ENCODE measurements at places on chromosomes 4 and X.

DNA sequence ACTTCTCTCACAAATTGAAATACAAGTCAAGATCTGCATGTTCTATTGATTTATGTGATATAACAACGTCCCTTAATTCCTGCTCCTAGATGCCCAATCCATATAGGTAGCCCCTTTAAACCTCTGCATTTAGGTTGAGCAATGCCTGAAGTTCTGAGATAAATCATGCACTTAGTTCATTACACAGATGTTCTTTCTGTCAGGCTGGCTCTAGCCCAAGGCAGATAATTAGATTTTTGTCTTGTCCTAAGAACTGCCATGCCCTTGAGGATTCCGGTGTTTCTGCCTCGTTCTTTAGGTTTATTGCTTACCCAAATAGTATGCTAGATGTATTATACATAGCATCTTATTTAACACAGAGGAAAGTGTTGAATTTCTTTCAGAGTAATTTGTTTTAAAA is 143.1 kb downstream of the TRAM1L1 start:
- no peak for DNase-seq

GRCh38 chrX:155673338-155673737 is 60.6 kb upstream of the TMLHE start:
- no peak for DNase-seq

- DNase-seq: no peak
Observed at GRCh38 chr4:73606465-73606974, 13.7 kb downstream of the RASSF6 start.

DNA sequence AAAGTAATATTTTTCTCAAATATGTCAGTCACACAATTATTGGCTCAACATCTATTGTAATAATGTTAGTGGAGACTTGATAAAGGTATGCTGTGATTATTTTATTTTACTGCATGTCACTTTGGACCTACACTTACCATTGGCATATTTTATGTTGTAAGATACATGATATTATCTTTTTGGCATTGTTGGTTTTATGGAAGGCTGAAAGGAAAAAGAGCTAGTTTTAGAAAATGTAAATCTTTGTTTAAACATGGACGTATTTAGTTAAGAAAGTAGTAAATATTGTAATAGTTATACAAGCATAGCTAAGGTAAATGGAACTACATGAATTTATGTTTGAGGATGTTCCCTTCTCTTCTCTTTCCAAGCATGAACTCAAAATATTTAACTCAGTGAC is 1399.3 kb downstream of the STIM2 start:
- DNase-seq: no peak

DNA sequence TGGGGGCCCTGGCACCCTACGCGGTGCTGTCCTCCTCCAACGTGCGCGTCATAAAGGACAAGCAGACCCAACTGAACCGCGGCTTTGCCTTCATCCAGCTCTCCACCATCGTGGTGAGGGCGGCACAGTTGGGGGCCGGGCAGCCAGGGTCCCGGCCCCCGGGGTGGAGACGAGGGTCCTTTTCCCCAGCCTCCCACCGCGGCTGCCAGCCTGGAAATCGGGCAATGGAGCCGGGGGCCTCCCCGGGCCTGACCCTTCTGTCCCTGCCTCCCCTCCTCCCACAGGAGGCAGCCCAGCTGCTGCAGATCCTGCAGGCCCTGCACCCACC is 13.7 kb upstream of the UBA1 start:
- DNase-seq: no peak

DNA sequence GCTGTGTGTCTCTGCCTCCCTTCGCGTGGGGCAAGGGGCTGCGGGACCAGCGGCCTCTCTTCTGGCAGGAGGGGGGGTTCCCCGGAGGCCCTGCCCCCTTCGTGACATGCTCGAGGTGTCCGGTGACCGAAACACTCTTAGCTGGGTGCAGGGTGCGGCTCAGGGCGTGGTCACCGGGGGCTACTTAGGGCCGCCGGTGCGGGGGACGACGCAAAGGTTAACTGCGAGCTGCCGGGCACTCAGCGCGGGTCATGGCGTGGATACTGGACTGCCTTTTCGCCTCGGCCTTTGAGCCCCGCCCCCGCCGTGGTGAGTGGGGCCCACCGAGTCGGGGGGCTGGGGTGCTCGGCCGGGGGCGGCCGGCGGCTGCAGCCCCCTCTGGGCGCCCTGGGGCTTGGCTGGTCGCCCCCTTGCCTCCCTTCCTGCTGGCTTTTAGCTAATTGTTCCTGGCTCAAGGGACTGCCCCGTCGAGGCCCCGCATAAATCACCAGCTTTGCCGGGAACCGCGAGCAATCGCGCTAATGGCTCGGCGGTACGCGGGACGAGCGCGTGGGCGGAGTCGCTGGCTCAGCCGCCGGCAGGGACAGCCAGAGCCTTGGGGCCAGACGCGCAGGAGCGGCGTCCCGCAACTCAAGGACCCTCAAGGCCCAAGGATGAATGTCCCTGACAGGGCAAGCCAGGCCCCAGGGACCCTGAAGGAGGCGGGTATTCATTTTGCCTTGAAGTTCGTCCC is at the start of gene ARHGAP36:
Gene ARHGAP36 (plus strand): TSS at position 211 of the 733 bp plus-strand sequence. CDS start 23,320 bp downstream, outside the sequence.
- DNase-seq: no peak

GRCh38 chr4:2800691-2801596 is 8.1 kb downstream of the SH3BP2 start:
- DNase-seq: no peak

DNA sequence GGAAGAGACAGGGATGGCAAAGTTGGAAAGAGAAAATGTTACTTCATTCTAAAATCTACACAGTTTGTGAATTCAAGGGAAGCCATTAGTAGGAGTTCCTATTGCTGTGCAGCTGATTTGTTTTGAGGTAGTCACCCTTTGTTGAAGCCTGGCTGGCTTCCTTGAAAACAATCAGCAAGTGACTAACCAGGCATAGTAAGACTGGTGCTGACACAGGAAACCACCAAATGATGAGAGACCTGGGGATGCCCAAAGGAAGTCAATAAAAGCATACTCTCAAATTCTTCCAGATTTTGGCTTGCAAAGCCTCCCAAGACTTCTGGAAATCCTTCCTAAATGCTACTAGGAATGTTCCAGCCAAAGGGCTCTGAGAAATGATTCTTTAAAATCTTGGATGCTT is 23.9 kb upstream of the PRDM8 start:
- no peak for DNase-seq

GRCh38 chr4:75895744-75896314 is 6.4 kb downstream of the PPEF2 start:
- DNase-seq: no peak

- DNase-seq: no peak
Observed at GRCh38 chrX:118751950-118752783, 24.8 kb downstream of the IL13RA1 start.

- DNase-seq: no peak
Observed at GRCh38 chr4:141642063-141642462, 5.7 kb downstream of the IL15 start.

GRCh38 chr4:8071766-8072165 is 86.8 kb downstream of the ABLIM2 start:
- DNase-seq: no peak

DNA sequence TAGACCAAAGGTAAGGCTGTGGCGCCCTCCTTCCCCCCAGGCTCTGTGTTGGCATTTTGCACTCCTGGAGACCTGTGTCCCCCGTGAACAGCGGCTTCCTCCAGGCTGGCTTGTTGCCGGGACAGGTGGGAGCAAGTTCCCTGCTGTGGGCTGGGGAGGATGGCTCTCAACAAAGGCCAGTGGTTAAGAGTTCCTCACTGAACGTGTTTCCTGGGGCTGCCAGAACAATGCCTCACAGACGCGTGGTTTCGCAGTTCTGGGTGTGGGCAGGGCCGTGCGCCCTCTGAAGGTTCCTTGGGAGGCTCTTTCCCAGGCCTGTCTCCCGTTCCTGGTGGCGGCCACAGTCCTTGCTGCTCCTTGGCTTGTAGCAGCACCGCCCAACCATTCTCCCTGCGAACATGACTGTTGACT is 33.4 kb downstream of the NELFA start:
- no peak for DNase-seq

- no peak for DNase-seq
Observed at GRCh38 chr4:1463927-1464540, 57.8 kb upstream of the NKX1-1 start.

- no peak for DNase-seq
Observed at GRCh38 chr4:182513587-182514291, 270.5 kb downstream of the TENM3 start.

DNA sequence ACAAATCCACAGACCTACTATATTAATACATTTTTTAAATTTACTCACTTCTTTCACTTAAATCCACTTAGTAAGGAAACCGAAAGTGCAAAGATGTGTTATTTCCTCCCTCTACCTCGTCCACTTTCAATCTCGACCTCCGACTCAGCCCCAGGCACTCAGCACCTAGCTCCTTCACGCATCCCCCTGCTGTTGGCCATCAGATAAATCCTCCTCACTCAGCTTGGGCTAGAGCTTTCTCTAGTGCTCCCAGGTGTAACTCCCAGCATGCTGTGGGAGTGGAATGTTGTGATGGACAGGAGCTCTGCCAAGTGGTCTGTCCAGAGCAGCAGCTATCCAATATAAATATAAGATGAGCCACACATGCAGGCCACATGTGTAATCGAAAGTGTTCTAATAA is 26.7 kb upstream of the TEC start:
- DNase-seq: no peak
